Mesangial cell (primary cell): ENCODE measurements at places on chromosomes 7 and 10. TPM values are rescaled to one million over a fixed set of nuclear protein-coding genes. Genes with fewer than 3 reads are reported as not detected.

C1QL3 gene
- total RNA-seq: under 0.01 and 0.13 TPM in 2 replicates

SLC26A5 gene
- not detected in 2 replicates for total RNA-seq

SPDYE5 gene
- total RNA-seq: not detected in 2 replicates

ATOH7 gene
- total RNA-seq: 0.13 and 0.16 TPM in 2 replicates

ASZ1 gene
- not detected in 2 replicates for total RNA-seq

CLDN3 gene
- 4.4 and 18.4 TPM in 2 replicates for total RNA-seq

FAM13C gene
- total RNA-seq: 0.16 and 0.51 TPM in 2 replicates

KEL gene
- 0.13 TPM in 1 of 2 replicates, not detected in the other for total RNA-seq

ZNF862 gene
- 3.1 and 9.4 TPM in 2 replicates for total RNA-seq

OPALIN gene
- total RNA-seq: not detected in 2 replicates
